CD4-positive, alpha-beta T cell treated with Interleukin-17A for 1 hour (primary cell): ENCODE measurements at places on chromosomes 7 and 10.

DNA sequence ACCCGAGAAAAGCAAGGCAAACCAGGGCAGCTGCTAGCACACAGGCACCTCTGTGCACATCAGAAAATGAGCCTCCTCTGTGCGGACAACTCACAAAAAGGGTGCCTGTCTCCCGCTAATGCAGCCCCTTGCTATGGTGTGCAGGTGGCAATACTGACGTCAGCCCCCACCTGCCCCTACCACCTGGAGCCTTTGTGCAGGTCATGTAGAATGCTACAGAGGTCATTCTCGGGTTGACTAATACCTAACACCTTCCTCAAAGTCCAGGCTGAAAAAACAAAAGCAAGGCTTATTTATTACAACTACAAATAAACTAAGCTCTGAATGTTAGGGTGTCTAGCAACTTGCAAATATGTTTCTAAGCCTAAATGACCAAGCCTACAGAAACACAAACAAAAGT, 13.9 kb downstream of the PIP4K2A start:
- DNase-seq: no peak

DNA sequence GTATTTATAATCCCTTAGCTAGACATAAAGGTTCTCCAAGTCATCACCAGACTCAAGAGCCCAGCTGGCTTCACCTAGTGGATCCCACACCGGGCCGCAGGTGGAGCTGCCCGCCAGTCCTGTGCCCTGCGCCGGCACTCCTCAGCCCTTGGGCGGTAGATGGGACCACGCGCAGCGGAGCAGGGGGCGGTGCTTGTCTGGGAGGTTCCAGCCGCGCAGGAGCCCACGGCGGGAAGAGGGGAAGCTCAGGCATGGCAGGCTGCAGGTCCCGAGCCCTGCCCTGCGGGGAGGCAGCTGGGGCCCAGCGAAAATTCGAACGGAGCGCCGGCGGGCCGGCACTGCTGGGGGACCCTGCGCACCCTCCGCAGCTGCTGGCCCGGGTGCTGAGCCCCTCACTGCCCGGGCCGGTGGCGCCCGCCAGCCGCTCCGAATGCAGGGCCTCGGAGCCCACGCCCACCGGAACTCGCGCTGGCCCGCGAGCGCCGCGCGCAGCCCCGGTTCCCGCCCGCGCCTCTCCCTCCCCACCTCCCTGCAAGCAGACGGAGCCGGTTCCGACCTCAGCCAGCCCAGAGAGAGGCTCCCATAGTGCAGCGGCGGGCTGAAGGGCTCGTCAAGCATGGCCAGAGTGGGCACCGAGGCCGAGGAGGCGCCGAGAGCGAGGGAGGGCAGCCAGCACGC, 675.6 kb downstream of the REEP3 start:
- no peak for DNase-seq

- DNase-seq: peak; percentile 48
Observed at GRCh38 chr10:102796407-102797176, 40.6 kb downstream of the CYP17A1 start.

GRCh38 chr10:73623056-73623455, 18.2 kb downstream of the MYOZ1 start:
- DNase-seq: no peak

- DNase-seq: no peak
Observed at GRCh38 chr10:110344622-110345021, 39.9 kb upstream of the SMNDC1 start.

GRCh38 chr7:603152-603951, 83.7 kb upstream of the PDGFA start:
- peak; percentile 82 for DNase-seq

DNA sequence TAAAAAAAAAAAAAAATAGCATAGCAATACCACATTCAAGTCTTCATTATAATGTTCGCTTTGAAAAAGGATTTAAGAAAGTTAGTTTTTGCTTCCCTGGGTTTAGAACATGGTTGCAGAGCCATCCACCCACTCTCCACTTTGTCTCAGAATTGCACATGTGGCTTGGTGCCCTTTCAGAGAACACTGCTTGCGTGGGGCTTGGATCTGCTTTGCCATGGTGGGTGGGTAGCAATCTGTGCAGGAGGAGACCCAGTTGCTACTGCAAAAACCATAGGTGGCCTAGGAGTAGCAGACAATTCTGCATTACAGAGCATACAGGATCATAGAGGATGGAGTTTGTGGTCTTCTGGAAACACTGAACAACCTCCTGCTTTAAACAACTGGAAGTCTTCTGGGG, 421.4 kb upstream of the CELF2 start:
- no peak for DNase-seq

DNA sequence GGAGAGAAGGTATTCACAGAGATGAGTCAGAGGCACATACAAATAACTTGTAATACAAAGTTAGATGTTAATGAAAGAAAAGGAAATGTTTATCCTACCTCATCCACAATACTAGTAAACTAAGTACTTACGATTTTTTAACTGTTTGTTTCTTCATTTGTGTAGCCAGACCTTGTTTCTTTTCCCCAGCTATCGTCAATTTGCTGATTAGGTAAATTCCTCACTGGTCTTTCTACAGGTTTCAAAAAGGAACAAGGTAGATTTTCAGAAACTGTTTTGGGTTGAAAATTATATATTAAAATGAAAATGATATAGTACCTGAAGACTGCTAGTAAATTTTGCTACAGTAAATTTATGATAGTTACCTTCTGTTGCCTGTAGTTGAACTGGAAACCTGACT, 56.6 kb downstream of the PON1 start:
- DNase-seq: no peak

DNA sequence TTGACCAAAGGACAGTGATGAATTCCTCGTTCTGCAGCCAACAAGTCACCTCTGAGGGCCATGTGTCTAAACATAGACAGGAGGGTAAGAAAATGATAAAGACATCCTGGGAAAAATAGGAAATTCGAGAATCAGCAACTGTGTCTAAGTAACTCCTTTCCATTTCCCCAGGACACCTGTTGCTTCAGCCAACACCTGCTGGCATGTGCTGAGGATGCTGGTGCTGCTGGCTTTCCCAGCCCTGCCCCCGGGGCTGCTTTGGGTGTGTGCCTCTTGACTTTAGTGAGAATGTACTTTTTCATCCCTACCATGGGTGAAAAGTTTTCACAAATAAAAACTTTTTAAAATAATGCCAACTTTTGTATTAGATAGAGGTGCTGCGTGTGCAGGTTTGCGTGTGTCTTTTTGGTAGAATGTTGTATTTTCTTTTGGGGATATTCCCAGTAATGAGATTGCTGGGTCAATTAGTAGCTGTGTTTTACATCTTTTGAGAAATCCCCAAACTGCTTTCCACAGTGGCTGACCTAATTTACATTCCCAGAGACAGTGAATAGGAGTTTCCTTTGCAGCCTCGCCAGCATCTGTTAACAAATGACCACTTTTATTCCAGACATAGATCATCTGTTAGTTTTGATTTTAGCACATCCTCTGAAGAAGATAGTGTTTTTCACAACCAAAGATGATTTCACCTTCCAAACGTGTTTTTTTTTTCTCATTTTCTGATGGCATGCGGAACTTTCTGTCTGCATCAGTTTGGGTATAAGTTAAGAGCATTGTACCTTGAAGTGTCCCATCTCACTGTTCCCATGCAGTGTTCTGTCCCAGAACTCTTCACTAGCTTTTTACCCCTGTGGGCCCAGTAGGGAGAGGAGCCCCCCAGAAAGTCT, 104.2 kb upstream of the ACBD5 start:
- DNase-seq: no peak

DNA sequence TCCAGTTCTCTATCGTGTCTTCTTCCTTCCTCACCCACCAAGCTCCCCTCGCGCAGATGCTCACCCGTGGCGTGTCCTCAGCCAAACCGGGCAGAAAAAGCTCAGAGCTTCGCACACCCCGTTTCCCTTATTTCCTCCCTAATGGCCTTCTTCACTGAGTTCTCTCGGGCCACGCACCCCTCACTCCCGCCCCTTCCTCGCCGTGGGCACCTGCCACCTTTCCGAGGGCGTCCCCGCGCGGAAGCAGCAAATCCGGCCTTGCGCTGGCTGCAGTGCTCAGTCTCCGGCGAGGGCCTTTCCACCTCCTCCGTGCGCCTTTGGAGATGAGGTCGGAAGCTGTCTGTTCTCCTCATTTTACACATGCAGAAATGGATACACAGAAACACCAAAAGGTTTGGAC, 12.4 kb upstream of the CALML3 start:
- no peak for DNase-seq

DNA sequence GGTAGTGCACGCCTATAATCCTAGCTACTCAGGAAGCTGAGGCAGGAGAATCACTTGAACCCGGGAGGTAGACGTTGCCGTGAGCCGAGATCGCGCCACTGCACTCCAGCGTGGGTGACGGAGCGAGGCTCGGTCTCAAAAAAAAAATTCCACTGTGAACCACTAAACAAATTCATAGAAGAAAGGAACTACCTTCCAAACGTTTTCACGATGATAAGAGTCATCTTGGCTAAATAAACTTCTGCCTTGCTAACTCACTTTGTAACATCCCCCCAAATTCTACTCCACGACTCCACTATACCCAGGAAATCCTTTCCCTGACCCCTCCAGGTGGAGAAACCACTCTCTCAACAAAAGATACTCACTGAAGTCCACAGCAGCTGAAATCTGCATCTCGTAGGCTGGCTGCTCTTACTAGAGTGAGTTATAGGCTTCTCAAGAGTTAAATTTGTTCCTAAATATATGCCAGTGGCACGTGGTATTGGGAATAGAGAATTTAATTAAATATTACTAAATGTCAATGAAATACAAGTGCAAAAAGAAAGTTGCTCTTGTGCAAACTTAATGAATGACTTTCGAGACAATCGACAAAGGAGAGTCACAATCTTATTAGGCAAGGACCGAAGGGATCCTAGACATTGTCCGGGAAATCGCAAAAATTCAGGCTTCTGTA, 1.6 kb upstream of the GTF2I start:
- DNase-seq: no peak

GRCh38 chr10:24259365-24260130, 50.6 kb downstream of the KIAA1217 start:
- no peak for DNase-seq

DNA sequence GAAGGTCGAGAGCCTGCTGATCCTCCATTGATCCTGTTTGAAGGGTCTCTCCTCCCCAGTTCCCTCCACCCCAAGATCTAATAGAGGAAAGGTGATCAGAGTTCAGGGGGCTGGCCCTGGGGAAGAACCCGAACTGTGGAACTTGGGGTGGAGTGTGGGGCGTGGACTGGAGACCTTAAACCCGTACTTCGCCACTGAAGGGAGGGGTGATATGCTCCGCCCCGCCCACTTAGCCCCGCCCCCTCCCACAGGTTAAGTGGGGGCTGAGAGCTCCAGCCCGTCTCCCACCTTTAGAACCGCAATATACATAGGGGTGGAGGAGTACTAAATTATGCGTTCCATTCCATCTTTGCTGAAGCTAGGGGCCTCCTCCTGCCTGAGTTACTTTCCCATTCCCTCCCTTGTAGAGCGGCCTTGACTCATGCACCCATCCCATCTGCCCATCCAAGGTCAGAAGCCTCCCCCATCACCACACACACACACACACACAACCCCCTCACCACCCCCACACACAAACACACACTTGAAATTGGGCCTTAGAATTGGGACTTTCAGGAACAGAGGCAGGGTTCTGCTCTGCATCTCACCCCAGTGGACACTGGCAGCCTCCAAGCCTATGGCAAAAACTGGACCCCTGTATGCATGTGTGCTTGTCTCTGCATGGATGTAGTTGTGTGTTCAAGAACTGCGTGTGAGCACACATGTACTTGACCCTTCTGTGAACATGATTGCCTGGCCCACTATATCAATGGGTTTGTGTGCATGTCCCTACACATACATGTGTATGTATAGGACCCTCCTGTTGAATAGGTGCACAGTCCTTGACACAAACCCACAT, 991 bp downstream of the SEMA4G start:
- peak; percentile 58 for DNase-seq

DNA sequence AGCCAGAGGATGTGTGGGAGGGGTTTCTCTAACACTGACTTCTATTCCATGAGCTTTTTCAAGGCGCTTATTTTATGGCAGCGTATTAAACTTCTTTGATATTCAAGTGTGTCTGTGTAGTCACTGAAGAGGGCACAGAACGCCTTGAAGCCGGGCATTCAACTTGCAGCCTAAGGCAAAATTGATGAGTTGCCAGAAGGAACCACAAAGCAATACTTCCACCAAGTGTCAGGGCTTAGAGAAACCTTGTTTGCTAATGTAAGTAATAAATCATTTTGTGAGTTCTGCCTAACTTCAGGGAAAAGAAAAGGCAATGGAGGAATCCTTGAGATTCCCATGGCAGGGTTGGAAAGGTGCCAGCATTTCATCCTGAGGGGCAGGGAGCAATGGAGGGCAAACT, 163.8 kb downstream of the LCOR start:
- no peak for DNase-seq

GRCh38 chr10:5625992-5626777, 40.2 kb downstream of the ASB13 start:
- no peak for DNase-seq

DNA sequence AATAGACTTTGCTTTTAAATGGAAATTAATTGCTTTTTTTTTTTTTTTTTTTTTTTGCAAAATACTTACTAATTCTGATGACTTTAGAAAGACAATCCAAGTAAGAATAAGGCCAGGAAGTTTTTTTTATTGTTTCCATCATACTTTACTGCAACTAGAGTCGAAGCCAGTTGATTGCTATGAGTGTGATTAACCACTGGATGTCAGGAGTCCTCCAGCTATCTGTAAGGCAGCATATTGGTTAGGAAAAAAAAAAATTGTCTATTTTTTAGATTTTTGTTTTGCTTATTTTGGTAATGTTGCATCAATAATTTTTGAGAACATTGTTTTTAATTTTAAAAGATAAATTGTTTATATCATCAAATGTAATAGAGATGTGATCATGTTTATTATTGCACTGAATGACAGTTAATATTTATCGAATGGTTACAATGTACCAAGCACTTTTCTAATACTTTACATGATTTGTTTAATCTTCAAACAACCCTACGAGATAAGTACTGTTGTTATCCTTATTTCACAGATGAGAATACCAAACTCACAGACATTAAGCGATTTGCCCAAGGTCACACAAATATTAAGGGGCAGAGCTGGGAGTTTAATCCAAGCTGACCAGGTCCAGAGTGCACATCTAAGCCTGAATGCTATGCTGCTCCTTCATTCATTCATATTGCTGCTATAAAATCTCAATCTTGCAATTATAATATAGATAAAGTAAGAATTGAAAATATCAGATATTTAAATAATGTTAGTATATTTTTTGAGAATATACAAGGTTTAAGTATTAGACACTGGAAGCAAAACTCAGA, 19.9 kb upstream of the LMOD2 start:
- peak; percentile 5 for DNase-seq

- no peak for DNase-seq
Observed at GRCh38 chr10:124685261-124685660, 58.9 kb downstream of the FAM53B start.

- no peak for DNase-seq
Observed at GRCh38 chr7:32061346-32061745, 8.9 kb downstream of the PDE1C start.

DNA sequence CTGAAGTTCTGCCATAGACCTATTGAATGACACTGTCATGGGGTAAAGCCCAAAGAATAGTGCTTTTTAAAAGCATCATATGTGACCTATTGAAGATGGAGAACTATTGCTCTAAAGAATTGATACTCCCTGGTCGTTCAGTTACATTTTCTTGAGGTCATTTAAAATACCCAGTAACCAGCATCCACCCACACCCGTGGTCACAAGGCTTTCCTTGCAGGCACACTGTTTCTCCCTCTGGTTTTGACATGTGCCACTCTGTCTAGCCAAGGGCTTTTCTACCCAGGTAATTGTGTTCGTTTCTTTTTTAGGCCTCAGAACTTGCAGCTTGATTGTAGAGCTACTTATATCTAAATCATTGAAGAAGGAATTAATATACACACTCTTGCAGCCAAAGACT, 68.3 kb upstream of the LYZL2 start:
- no peak for DNase-seq
